ENCODE measurements at places on chromosomes 12 and 14.

- peak; percentile 21 for DNase-seq
These were observed 111.9 kb downstream of the LRRK2 start for GRCh38 chr12:40336573-40337199.

DNA sequence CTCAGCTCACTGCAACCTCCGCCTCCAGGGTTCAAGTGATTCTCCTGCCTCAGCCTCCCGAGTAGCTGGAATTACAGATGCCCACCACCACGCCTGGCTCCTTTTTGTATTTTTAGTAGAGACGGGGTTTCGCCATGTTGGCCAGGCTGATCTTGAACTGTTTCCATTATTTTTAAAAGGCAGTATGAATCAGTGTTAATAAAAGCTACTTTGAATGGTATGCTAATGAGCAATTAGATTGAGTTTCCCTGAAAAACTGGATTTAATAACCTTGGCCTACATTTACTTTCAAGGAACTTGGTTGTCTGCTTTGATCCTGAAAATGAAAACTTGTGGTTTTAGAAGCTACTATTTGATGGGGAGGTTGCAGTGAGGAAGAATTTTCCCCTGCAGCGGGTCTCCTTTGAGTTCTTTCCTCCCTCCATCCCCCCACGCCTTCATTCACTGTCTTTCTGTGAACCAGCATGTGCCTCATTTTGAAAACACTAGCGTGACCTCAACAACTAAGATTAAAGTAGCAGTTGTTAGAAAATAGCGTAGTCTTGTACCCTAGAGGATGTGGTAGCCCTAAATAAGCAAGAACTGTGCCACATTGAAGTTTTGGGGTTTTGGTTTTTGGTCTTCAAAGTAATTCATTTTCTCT lies 17.8 kb upstream of the RPS6KA5 start:
- DNase-seq = no peak

DNA sequence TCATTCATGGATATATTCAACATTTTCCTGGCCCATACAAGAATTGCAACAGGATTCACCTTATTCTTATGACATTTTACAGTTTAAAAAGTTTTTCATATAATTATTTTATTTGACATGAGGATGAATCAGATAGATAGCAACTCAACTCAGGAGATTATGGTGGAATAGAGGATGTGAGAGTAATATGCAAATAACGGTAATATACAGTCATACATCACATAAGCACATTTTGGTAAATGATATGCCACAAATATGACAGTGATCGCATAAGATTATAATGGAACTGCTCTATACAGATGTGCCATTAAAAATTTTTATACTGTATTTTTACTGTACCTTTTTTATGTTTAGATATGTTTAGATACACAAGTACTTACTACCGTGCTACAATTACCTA lies 24.1 kb upstream of the CRADD start:
- DNase-seq = no peak

DNA sequence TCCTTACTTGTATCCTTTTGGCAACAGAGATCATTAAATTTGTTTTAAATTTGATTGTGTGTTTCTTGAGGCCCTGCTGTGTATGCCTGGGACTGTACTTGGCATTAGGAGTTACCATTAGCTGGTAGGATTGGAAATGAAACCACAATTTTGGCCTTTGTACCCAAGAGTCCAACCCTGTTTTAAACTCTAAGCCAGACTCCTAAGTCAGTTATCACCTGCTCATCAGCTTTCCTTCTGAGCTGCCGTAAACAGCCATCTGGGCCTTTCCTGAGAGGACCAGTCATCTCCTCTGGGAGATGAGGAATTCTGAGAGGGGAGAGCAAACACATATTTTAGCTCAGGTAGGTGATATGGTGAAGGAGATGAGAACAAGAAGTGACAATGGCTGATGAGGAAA lies 74.3 kb upstream of the SRSF5 start:
- DNase-seq = no peak

- no peak for DNase-seq
These were observed 33.2 kb upstream of the KIF21A start for GRCh38 chr12:39476121-39476520.

- no peak for DNase-seq
These were observed 168.9 kb upstream of the NOVA1 start for GRCh38 chr14:26766726-26767125.

DNA sequence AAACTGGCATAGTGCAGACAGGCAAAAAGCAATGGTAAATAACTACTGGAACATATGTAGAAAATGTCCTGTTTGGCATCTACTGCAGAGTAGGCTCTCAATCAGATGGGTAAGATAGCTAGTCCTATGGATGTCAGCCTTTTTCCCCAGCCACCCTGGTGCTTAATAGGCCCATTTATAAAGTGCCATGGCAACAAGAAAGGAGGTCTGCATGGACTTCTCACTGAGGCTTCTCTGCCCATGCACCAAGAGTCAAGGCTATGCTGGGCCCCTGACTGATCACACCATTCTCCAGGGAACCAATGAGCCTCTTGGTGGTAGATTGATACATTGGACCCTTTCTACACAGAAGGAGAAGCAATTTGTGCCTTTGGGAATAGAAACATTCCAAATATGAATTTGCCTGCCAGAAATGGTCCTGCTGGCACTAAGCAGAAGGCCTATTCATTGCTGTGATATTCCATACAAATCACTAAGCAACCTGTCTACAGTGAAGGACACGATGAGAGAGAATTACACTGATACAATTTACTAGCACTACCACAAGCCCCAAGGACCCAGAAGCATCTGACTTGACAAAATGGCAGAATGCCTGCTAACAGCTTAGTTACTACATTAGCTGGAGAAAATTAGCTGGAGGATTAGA lies 43.8 kb downstream of the RESF1 start:
- no peak for DNase-seq

GRCh38 chr12:2332236-2332635 lies 279.4 kb downstream of the CACNA1C start:
- no peak for DNase-seq

- no peak for DNase-seq
These were observed 36.0 kb upstream of the SNX6 start for GRCh38 chr14:34665785-34666435.

DNA sequence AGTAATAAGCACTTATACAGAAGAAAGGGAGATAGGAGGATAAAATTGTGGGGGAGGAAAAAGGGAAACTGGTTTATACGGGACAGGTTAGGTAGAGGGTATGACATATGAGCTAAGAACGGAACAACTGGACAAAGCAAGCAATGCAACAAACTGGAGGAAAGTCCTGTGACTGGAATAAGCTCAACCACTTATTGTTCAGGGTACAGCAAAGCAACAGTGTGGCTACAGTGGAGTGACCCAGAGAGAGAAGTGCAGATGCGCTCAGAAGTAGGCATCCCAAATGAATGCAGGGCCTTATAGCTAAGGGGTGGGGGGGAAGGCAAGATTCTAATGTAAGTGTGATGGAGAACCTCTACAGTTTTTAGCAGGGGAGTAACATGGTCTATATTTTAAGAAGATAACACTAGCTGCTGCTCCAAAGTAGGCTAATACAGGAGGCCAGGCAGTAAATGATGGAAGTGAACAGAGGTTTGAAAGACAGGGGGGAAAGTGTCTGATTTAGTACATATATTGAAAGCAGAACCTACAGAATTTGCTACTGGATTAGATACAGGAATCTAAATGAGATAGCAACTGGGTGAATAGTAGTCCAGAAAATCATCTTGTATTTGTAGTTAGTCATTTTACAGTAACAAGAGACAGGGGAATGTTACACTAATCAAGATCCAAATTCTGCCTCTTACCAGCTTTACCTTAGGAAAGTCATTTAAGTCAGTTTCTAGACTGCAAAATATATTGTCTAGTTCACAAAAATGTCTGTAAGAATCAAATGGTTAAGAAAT lies 3.3 kb downstream of the UBE2N start:
- DNase-seq = no peak

DNA sequence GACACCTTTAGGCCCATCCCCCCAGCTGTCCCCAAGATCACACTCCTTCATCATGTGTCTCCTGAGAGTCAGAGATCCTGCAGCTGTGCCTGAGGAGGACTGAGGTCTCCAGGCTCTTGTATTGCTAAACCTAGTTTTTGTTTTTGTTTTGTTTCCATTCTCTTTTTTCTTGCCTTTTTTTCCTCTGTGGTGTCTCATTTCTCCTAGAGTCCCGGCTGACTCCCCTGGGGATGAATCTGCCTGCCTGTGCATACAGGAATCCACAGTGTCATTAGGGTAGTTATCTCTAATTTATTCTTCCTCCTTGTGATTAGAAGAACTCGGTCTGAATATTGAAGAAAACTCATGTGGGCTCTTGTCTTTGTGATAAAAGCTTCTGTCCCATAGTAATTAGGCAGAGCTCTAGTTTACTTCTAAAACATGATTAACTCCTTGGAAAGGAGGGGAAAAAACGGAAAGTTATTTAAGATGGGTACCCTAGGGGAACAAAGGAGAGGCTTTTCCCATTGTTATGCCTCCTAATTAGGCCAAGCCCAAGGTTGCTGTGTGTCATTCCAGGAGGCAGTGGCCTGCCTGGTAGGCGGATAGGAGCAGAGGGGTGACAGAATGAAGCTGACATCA lies 343.2 kb downstream of the ZFP36L1 start:
- DNase-seq = no peak

DNA sequence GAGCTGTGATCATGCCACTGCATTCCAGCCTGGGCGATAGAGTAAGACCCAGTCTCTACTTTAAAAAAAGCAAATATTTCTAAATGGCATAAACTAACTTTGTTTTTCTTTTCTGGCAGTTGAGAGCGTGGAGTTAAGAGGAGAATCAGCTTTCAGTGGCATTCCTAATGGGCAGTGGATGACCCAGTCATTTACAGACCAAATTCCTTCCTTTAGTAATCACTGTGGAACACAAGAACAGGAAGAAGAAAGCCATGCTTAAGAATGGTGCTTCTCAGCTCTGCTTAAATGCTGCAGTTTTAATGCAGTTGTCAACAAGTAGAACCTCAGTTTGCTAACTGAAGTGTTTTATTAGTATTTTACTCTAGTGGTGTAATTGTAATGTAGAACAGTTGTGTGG lies 21.2 kb downstream of the TDG start:
- no peak for DNase-seq

DNA sequence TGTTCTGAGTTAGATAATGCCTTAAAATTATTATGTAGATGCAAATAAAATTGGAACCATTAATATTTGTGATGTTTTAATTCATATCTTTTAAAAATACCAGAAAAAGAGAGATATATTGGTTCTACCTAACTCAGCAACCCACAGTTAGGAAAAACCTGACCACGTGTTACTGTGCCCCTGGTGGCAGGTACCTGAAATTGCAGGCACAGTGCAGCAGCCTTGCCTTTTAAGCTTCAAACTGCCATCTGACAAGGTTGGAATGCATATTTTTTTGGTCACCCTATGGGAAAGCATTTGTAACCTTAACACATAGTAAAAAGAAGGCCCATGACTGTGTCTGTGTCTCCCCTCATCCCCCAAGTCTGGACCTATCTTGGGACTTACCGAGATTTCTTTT lies 109.4 kb upstream of the NOS1 start:
- DNase-seq = no peak

- DNase-seq = no peak
These were observed 100.7 kb downstream of the DUSP6 start for GRCh38 chr12:89251342-89252271.

- no peak for DNase-seq
These were observed 14.2 kb upstream of the MYO1A start for GRCh38 chr12:57063991-57064685.

GRCh38 chr14:77041881-77042545 lies 13.5 kb upstream of the IRF2BPL start:
- no peak for DNase-seq

GRCh38 chr14:100241279-100241678 lies 2.3 kb downstream of the YY1 start:
- no peak for DNase-seq

DNA sequence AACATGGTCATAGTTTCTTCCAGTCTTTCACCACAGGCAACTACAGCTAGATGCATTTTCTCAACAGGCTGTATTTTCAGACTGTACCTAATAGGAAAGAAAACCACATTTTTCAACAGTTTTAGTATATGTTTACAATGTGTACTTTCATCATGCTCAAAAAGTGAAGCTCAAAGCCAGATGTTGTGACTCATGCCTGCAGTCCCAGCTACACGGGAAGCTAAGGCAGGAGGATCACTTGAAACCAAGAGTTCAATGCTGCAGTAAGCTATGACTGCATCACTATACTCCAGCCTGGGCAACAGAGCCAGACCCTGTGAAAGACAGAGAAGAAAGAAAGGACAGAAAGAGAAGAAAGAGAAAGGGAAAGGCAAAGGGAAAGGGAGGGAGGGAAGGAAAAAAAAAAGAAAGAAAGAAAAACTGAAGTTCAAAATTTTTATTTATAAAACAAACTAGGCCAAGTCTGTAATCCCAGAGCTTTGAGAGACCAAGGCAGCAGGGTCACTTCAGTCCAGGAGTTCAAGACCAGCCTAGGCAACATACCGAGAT lies 25.5 kb downstream of the GXYLT1 start:
- DNase-seq = no peak

DNA sequence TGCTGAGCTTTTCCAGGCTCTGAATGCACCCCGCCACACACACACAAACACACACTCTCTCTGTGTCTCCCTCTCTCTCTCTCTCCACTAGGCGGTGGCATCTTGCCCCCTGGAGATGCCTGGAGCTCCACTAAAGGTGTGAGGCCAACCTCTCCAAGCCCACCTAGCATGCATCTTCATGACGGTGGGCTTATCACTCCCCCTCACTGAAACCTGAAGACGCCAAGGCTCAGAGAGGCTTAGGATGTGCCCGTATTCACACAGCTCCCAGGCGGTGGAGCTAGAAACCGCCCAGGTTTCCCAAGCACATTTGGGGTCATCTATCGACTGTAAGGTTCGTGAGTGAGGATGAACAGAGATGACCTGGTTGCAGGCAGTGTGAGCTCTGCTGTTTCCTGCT lies 42.6 kb upstream of the BCL11B start:
- DNase-seq = no peak

- no peak for DNase-seq
These were observed 97.5 kb downstream of the LRRC74A start for GRCh38 chr14:76923431-76924370.
